ENCODE measurements at places on chromosomes 6 and 20.

DNA sequence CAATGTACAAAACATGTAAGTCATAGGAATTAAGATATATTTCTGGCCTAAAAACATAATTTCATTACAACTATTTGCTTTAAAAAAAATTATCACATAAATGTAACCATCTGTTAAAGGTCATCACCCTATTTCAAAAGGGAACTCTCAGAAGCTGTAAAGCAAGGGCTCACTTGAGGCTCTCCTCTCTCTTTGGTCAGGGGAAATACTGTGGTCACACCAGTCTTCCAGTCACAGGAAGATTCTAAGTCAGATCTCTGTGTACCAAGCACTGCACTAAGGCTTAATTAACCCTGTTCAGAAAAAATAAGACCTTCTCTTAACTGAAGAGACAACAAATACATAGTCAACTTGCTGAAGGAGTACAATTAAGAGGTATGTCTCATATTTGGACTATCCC, 75.6 kb downstream of the MMS22L start:
- DNase-seq: no peak

GRCh38 chr6:6386010-6386409, 65.5 kb upstream of the F13A1 start:
- no peak for DNase-seq

GRCh38 chr6:133978896-133979240, 25.8 kb downstream of the TBPL1 start:
- DNase-seq: no peak

GRCh38 chr6:89013438-89013837, 50.0 kb upstream of the RNGTT start:
- no peak for DNase-seq
